ENCODE measurements at places on chromosomes 7 and 10. TPM values are rescaled to one million over a fixed set of nuclear protein-coding genes. Genes with fewer than 3 reads are reported as not detected.

- no peak for DNase-seq
These were observed 18.7 kb downstream of the LCOR start for GRCh38 chr10:96850825-96851224.

GRCh38 chr10:8873310-8873709 is 818.8 kb downstream of the GATA3 start:
- DNase-seq: no peak

GRCh38 chr7:149188637-149189259 is 6.6 kb upstream of the ZNF282 start:
- no peak for DNase-seq

Gene COL17A1
- total RNA-seq: 10.8 TPM

Gene GNGT1
- total RNA-seq: 0.35 TPM

Gene ANKRD7
- 3.0 TPM for total RNA-seq

DNA sequence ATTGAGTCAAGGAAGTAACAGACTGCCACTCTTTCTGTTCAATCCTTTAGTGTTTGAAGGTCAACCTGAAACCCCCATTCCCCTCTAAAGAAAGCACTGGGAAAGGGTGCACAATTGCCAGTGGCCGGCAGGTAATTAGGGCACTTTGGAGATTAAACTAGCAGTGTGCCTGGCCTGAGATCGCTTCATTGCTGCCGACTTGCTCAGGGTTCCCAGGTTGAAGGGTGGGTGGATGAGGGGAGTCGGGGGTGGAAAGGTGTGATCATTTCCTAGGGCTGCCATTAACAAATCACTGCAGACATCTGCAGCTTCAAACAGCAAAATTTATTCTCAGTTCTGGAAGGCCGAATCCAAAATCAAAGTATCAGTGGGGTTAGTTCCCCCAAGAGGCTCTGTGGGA is 16.3 kb upstream of the BTBD16 start:
- DNase-seq: no peak

Gene SLC26A5
- 1.2 TPM for total RNA-seq

DNA sequence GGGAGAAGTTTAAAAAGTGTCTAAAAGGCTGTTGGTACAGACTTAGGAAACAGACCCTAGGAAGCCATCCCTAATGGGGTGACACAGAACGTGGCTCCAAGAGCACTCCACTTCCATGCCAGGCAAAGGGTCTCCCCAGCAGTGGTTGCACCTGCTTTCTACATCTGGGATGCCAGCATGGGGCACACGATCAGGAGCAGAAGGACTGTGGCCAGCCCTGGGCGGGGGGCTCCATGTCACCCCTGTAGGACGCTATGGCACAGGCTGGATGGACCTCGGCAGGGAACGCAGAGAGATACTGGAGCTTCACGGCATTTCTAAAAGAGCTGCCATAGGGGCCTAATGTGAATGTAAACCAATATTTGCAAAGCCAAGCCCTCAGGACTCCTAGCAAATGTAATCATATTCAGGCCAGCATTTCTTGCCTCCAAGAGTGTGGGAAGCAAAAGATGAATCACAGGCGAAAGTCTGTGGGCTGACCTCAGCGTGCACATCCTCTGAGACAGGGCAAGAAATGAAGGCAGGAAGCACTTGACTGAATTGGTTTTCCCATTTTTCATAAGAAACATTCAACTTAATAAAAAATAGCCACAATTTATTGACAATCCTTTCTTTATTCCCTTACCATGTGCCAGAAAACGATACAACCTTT is 93.9 kb downstream of the ATXN7L1 start:
- no peak for DNase-seq

Gene GIMAP4
- total RNA-seq: 61.4 TPM

DNA sequence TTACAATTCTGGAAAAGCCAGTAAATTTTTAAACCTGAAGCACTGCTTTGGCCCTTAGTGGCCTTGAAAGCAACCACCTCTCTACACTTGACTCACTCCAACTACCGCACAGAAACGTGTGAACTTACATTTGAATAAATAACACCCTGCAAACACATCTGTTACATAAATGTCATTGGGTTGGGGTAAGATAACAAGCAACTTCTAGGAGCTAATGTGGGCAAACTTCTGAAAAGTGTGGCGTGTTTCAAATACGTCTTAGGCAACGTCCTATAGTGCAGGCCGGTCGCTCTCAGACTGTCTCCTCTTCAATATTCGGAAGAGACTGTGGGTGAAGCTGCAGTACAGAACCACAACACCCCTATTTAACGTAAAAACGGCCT is 474 bp downstream of the ORC5 start:
- DNase-seq: no peak

- no peak for DNase-seq
These were observed 35.6 kb upstream of the C10orf90 start for GRCh38 chr10:126705951-126706565.

- peak; percentile 76 for DNase-seq
These were observed 90.9 kb downstream of the NEURL1 start for GRCh38 chr10:103584216-103585010.

- no peak for DNase-seq
These were observed 40.2 kb downstream of the C10orf105 start for GRCh38 chr10:71679425-71679824.

- peak; percentile 23 for DNase-seq
These were observed 1.0 kb upstream of the ENO4 start for GRCh38 chr10:116848032-116848943.

DNA sequence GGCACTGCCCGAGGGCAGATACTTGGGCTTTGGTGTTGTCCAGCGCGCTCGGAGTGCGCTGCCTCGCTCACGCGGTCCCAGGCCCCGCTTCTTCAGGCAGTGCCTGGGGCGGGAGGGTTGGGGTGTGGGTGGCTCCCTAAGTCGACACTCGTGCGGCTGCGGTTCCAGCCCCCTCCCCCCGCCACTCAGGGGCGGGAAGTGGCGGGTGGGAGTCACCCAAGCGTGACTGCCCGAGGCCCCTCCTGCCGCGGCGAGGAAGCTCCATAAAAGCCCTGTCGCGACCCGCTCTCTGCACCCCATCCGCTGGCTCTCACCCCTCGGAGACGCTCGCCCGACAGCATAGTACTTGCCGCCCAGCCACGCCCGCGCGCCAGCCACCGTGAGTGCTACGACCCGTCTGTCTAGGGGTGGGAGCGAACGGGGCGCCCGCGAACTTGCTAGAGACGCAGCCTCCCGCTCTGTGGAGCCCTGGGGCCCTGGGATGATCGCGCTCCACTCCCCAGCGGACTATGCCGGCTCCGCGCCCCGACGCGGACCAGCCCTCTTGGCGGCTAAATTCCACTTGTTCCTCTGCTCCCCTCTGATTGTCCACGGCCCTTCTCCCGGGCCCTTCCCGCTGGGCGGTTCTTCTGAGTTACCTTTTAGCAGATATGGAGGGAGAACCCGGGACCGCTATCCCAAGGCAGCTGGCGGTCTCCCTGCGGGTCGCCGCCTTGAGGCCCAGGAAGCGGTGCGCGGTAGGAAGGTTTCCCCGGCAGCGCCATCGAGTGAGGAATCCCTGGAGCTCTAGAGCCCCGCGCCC is at the start of gene NPY:
Gene NPY, plus strand, starts transcription at position 294 of the 802 bp plus-strand sequence. CDS start 1,051 bp downstream, outside the sequence.
- peak; percentile 44 for DNase-seq

DNA sequence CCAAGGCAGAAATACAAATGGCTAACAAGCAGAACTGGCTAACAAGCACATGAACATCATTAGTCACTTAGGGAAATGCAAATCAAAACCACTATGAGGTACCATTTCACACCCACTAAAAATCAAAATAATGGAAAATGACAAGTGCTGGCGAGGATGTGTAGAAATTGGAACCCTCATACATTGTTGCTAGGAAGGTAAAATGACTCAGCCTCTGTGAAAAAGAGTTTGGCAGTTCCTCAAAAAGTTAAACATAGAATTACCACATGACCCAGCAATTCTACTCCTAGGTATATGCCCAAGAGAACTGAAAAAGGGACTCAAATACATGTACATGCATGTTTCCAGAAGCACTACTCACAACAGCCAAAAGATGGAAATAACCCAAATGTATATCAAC is 52.8 kb upstream of the ANAPC16 start:
- DNase-seq: no peak

Gene DNAJC9
- 13.9 TPM for total RNA-seq

- no peak for DNase-seq
These were observed 40.9 kb upstream of the ST7 start for GRCh38 chr7:116912269-116912909.

DNA sequence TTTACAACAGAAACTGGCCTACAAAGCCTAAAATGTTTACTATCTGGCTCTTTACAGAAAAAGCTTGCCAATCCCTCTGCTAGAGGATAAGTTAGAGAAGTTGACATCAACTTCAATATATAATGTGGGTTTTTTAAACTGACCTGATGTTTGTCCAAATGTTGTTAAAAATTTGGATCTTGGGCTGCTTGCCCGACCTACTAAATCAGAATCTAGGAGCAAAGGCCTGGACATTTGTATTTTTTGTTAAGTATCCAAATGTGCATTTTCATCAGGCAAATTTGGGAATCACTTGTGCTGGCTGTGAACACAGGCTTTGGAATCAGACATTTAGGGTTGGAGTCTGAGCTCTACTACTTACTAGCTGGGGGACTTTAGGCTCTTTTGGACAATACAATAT is 252.7 kb upstream of the CSTF2T start:
- peak; percentile 53 for DNase-seq

DNA sequence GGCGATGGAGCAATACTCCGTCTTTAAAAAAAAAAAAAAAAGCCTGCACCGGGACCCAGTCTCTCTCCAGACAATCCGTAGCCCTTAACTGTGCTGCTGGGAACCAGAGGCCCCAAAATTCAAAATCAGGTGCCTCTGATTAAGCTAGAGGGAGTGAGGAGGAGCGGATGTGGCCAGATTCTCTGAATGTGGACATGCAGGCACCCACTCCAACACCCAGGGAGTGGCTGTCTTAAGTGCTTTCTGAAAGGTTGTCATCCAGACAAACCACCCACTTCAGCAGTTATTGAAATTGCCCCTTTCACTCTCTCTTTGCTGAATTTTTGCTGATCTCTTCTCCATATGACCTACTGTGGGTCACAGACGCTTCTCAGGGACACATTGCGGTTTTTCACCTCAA is 14.2 kb downstream of the NRP1 start:
- DNase-seq: no peak

DNA sequence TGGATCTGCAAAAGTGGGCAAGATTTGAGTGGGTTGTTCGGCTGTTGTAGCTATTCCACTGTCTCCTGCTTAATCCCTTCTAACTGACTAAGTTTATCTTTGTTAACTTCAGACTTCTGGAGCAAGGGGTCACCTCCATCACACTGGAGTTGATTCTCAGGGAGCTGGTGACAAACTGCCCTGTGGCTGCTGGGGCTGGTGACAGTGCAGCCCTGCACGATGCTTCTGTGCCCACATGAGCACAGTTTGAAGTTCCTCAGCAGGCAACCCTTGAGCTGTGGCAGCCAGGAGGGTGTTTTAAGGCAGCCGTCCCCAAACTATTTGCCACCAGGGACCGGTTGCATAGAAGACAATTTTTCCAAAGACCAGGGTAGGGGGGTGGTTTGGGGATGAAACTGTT is 40.5 kb downstream of the ADRB1 start:
- no peak for DNase-seq

DNA sequence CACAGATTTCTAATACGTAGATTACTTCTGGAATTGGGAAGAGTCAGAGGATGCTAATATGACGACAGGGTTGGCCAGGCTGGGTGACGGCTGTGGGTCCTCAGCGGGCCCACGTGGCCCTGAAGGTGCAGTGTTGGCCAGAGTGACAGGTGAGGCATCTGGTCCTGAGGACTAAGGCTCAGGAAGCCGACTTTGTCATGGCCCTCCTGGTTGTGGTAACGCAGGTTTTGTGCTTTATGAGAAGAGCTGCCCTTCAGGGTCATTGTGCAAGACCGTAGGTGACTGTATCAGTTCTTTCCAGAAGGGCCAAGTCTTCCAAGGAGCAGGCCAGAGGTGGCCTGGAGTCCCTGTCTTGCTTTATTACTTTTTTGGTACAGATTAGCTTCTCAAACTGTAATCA is 2.5 kb downstream of the EIF3B start:
- DNase-seq: no peak

GRCh38 chr7:151400626-151401315 is 9.1 kb downstream of the WDR86 start:
- DNase-seq: peak; percentile 39

DNA sequence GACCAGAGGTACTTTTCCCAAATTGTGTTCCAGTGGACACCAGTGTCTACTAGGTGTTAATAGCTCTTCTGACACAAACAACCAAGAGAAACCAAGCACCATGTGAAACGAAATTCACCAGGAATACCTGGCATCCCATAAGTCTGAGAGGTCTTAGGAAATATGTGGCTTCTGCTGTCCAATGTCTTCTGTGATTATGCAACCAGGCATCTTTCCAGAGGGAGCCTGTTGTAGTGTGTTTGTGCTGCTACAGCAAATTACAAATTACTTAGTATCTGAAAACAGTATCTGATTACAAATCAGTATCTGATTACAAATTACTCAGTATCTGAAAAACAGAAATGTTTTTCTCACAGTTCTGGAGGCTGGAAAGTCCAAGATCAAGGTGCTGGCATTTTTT is 133.6 kb upstream of the NPVF start:
- DNase-seq: no peak

- peak; percentile 74 for DNase-seq
These were observed 12.1 kb upstream of the RHBDD2 start for GRCh38 chr7:75866489-75867389.

Gene CFAP58
- total RNA-seq: 0.35 TPM

DNA sequence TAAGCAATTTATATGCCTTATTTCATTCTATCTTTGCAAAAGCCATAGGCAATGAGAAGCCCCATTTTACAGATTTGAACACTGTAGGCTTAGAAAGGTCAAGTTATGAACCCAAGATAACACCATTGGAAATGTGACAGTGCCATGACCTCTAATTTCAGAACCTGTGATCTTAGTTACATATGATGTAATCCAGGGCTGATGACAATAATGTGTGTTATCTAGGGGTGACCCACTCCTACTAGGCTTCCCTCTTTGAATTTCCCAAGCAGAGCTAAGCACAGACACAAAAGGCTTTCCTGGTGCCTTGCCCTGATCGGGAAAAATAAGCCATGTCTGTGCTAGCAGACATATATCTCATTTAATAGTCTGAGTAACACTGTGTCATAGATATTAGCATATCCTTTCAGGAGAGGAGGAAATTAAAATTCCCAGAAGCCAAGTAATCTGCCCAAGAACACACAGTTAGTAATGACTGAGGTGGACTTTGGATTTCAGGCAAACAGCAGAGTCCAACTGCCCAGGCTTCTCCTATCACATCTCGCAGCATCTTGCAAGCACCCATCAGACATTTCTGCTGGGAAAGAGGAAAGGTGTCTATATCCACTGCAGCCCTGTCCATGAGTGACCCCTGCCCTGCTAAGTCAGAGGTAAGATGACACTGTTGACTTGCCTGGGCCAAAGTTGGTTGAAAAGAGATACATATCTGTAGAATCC is 2.8 kb upstream of the TECTB start:
- no peak for DNase-seq

GRCh38 chr7:102009628-102010027 is 192.2 kb downstream of the CUX1 start:
- DNase-seq: no peak

DNA sequence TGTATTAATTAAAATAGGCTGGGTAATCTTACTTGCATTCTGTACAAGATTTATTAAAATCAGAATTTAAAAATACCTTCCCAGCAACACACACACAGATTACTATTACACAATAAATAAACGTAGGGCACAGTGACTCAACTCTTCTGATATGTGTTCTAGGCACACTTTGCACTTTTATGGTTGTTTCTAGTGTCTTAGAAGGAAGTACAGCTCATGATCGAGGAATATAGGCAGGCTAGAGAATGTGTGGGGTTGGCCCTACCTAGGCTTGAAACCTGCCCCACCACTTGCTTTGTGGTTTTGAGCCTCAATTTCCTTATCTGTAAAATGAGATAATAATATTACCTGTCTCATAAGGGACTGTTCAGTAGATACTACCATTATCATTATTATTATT is 30.5 kb downstream of the ARMC3 start:
- no peak for DNase-seq

Data from kidney (tissue), 22 donors.